ENCODE measurements at places on chromosomes 5 and 9.

- no peak for DNase-seq
Observed at GRCh38 chr5:170277867-170278281, 19.7 kb downstream of the LCP2 start.

GRCh38 chr9:82920154-82920553 is 142.8 kb downstream of the RASEF start:
- no peak for DNase-seq

- DNase-seq: no peak
Observed at GRCh38 chr9:76114144-76114543, 223.7 kb downstream of the PCSK5 start.

- DNase-seq: no peak
Observed at GRCh38 chr9:114300153-114300845, 22.6 kb upstream of the ORM1 start.

DNA sequence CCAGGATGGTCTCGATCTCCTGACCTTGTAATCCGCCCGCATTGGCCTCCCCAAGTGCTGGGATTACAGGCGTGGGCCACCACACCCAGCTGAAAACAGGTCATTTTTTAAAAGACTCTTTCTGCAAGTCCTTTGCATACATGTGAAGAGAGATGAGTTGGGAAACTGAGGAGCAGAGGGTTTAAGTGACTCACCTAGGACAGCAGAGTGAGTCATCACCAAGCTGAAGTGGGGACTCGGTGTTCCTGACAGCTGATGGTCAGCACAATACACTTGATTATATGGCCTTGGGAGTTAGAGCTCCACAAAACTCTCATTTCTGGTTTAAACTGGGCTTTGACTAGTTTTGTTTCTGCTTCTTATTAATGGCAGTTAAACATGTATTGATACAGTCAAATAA is 38.1 kb upstream of the SSBP2 start:
- peak; percentile 40 for DNase-seq

- peak; percentile 98 for DNase-seq
Observed at GRCh38 chr9:113599646-113600022, 136.1 kb downstream of the RGS3 start.

GRCh38 chr5:41338136-41338675 is 124.9 kb upstream of the C6 start:
- no peak for DNase-seq

- DNase-seq: peak; percentile 47
Observed at GRCh38 chr5:66440202-66440680, 156.0 kb upstream of the MAST4 start.

DNA sequence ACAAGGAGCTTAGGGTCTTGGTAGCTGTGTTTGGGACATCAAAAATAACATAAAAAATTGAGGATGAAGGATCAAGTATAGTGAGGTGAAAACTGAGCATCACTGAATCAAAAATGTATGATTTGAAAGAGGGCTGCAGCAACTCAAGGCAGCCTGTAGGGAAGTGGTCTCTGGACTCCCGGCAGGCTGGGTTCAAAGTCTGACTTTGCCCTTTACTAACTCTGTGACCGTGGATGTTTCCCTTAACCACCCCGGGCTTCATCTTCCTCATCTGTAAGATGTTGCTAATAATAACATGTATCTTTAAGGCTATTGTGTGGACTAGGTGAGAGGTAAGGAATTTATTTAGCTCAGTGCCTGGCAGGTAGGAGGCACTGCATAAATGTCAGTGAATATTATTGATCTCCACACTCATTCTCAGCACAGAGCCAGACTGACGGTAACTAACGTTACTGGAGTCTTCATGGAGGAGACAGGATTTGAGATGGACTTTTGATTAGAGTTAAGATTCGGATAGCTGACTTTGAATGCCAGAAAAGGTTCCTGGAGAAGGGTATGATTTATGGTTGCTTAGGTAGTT is 367.3 kb downstream of the NDUFS4 start:
- no peak for DNase-seq

DNA sequence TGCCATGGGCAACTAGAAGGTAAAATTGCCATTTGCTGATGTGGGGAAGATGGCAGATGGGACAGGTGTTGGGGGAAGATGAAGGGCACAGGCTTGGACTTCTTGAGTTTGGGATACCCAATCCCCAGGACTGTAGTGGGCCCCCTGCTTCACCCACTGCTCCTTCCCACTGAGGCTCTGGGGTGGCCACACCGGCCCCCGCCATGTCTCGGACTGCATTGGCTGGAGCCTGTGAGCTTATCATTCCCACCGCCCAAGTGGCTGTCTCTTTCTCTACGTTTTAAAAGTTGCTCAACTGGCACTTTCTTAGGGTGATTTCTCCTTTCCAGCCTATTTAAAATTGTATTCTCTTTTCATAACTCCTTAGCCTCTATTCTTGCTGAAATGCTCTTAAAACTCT is 730.0 kb upstream of the ADAMTS16 start:
- no peak for DNase-seq

- DNase-seq: no peak
Observed at GRCh38 chr9:85630676-85631075, 111.1 kb downstream of the AGTPBP1 start.

DNA sequence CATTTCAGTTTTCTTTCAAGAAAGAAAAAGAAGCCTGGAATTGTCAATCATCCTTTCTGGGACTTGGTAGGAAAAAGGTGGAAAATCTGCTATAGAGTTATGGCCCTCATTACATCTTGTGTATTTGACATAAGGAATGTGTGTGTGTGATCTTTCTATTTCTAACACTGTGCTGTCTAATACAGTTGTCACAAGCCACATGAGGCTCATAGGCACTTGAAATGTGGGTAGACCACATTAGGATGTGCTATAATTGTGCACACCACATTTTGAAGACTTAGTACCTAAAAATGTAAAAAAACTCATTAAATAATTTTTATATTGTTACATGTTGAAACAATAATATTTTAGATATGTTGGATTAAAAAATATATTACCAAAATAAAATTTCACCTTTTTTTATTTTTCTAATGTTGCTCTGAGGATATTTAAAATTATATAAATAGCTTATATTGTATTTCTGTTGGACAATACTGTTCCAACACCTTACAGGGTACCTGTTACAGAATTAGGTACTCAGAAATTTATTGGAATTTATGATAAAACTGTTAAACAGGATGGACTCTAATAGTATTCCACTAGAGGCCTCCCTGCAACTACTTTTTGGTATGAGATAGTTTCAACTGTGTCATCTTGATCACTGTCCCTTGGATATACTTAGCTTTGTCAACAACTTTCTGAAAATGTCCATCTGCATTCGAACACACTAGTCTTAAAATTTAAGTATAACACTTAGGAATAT is 18.4 kb downstream of the MSANTD3 start:
- no peak for DNase-seq

GRCh38 chr9:121826711-121827110 is 175.3 kb downstream of the DAB2IP start:
- no peak for DNase-seq

DNA sequence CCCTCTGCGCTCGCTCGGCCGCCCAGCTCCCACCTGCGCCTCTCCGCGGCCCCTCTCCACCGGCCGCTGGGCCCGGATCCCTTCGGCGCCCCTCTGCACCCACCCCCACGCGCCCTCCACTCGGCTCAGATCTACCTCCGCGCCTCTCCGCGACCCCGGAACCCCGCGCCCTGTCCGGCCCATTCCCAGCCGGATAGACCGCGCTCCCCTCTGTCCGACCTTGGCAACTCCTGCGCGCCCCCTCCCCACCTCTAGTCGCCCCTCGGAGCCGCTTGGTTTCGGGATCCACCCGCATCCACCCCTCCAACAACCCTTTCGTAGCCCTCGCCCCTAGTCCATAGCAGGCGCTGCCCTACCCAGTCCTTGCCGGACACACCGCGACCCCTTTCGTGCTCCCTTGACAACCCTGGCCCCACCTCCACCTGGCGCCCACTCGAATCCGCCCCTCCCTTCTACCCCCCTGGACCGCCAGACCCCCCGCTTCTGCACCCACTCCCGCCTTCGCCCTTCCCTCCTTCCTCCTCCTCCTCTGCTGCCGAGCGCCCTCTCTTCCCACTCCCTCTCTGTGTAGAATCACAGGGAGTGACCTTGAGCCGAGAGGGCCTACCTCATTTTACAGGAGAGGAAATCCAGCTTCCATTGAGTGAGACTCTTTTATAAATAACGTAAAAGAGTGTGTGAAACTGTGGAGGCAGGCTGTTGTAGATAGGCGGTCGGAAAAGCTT is 525 bp upstream of the AK3 start:
- DNase-seq: no peak

DNA sequence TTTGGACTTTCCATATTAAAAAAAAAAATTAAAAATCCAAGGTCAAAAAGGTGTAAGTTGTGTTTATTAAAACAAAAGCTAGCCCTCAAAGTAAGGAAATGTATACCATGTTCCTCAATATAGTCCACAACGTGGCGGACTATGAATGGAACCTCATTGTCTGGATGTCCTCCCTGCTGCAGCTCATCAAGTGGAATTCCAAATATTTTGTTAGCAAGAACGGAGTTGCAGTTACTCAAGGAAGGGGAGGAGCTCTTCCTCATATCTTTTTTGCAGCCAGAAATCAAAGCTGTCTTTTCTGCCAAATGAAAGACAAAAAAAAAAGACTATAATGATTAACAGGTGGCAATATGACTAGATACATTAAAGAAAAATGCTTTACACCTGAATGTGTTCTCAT is 14.0 kb downstream of the FAM13B start:
- DNase-seq: peak; percentile 51

DNA sequence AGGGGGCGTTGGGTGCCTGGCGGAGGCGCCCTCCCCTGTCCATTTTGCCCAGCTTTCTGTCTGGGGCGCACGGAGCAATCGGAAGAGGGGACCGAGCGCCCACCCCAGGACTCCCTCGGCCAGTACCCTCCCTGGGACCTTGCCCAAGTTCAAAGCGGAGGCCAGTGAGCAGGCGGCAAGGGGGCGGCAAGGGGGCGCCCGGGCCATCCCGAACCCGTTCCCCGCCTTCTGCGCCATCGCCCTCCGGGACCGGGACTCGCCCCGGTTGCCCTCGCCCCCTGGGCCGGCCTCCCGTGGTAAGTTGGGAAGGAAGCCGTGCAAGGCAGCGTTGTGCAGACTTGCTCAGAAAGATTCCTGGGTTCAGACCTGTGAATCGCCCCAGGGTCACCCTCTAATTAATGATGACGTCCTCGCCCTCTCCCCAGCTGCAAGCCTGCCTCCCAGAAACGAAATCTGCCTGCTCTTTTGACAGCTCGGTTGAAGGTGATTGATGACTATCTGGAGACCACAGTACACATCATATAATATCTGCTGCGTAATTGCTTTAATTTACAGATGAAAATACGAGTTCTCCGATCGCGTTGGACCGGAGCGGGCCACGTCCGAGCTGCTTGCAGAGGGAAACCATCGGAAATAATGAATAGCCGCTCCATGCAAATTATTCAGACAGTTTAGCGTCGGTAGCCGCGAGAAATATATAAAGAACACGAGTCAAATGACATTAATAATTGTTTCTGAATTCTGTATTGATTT is 1.4 kb upstream of the IRX4 start:
- no peak for DNase-seq

DNA sequence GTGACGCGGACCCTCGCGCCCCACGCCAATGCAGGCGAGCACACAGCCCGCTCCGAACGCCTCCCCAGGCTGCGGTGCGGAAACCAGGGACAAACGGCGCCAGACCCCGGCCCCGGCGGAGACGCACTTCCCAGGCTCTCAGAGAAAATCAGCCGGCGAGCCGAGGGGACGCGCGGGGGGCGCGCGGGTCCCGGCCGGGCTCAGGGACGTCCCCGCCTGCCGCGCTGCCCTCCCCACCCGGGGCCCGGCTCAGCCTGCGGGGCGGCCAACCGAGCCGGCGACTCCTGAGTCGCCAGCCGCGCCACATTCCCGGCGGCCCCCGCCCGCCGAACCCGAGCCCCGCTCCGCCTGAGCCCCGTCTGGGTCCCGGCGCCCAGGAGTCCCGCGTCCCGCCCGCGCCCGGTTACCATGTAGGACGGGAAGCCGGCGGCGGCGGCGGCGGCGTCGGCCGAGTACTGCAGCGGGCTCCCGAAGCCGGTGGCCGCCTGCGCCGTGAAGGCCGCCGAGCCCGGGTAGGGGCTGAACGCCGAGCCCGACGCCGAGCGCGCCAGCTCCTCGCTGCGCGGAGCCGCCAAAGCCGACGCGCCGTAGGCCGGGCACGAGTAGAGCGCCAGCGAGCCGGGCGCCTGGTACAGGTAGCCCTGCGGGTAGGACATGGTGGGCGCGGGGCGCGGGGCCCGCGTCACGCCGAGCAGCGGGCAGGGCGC is 566 bp downstream of the IRX2 start:
- peak; percentile 48 for DNase-seq

DNA sequence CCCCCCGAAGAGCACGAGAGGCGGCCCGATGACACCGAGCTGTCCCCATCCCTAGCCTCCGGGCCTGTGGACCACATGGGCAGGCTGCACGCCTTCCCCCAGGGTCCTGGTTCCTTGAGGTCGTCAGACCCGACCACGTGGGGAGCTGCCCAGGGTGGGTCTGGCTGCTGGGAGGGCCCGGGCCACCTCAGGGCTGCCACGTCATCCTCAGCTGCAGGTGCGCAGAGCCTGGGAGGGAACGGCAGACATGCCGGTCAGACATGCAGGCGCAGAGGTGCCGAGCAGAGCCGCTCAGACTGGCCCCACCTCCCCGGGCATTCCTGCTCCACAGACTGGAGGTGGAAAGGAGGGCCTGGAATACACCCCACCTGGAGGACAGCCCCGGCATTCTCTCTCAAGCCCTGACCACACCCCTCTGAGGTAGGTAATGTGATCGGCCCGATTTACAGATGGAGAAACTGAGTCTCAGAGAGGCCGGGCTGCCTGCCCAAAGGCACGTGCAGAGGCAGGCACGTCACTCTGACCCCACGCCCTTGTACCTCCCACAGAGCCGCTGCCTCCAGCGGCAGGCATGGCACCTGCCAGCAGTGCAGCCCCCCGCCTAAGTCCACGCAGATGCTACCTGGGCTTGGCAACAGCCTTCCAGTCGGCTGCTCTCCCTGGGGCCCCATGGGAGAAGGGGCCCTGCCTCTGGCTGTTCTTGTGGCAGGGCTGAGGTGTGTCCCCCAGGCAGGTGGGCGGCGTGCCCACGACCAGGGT is 649 bp downstream of the CCDC187 start:
- no peak for DNase-seq

GRCh38 chr5:153742060-153742459 is 251.6 kb downstream of the GRIA1 start:
- no peak for DNase-seq

DNA sequence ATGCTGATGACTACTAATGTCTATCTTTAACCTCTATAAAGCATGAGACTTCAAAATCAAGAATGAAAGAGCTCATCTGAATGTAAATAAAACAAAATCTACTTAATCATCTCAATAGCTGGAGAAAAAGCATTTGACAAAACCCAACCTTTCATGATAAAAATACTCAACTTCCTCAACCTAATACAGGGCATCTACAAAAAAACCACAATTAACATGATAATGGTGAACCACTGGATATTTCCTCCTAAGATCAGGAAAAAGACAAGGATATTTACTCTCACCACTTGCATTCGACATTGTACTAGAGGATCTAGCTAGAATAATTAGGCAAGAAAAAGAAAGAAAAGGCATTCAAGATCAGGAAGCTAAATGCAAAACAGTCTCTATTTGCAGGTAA is 49.3 kb downstream of the FAM169A start:
- DNase-seq: no peak

- no peak for DNase-seq
Observed at GRCh38 chr5:35026941-35027340, 20.8 kb downstream of the AGXT2 start.

- DNase-seq: no peak
Observed at GRCh38 chr5:10726913-10727517, 34.0 kb downstream of the DAP start.

- no peak for DNase-seq
Observed at GRCh38 chr5:157266286-157267007, 524 bp downstream of the CYFIP2 start.

- DNase-seq: no peak
Observed at GRCh38 chr5:181105391-181106025, 25.5 kb downstream of the OR2V1 start.

Data from EH (cell line).